Cerebellum (tissue), 4 donors: ENCODE measurements at places on chromosomes 3 and 15. TPM values are rescaled to one million over a fixed set of nuclear protein-coding genes. Genes with fewer than 3 reads are reported as not detected.

DNA sequence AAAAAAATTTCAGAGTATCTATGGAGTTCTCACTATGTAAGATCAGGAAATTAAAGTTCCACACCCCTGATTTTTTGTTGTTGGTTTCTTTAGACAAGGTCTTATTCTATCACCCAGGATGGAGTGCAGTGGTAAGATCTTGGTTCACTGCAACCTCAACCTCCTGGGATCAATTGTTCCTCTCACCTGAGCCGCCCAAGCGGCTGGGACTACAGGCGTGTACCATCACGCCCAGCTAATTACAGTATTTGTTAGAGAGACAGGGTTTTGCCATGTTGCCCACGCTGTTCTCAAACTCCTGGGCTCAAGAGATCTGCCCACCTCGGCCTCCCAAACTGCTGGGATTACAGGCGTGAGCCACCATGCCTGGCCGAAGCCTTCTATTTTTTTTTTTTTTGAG is 12.4 kb downstream of the QRICH1 start:
- no peak for DNase-seq

GRCh38 chr3:107524326-107524840 is 1.6 kb downstream of the BBX start:
- DNase-seq = peak; percentile 24

- DNase-seq = no peak
Measured at GRCh38 chr3:188916934-188917401, 254.8 kb upstream of the TPRG1 start.

DNA sequence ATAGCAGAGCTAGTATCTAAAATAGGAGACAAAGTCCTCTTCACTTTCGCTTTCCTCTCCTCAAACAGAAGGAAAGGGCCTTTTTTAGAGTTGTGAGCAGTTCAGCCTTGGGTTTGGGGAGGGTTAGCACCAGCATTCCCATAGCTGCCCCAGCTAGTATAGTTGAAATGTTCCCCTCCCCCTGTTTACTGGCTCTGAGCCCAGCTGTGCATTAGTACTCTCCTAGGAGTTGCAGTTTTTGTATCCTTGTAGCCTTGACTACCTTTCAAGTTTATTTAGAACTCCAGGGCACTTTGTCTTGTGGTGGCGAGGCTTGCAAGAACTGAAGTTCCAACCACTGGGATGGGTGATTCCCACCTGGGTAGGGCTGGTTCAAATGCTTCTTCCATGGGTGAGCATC is 245.1 kb upstream of the NAALADL2 start:
- no peak for DNase-seq

GRCh38 chr3:52458031-52458760 is 2.8 kb downstream of the NISCH start:
- no peak for DNase-seq

- DNase-seq = no peak
Measured at GRCh38 chr3:120875989-120876388, 32.0 kb upstream of the STXBP5L start.

DNA sequence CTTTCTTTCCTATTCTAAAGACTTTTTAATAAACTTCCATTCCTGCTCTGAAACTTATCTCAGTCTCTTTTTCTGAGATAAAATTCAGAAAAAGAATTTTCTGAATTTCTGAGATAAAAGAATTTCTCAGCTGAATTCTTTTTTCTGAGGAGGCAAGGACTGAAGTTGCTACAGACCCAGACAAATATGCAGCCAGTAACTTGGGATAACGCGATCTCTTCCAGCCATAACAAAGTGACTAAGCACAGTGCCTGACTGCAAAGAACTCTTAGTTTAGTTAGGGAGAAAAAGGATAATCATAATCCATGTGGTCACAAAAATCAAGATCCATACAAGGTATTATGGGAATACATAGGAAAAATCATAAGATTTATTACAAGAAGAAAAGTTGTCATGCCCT is 222.0 kb upstream of the GAP43 start:
- DNase-seq = no peak

DNA sequence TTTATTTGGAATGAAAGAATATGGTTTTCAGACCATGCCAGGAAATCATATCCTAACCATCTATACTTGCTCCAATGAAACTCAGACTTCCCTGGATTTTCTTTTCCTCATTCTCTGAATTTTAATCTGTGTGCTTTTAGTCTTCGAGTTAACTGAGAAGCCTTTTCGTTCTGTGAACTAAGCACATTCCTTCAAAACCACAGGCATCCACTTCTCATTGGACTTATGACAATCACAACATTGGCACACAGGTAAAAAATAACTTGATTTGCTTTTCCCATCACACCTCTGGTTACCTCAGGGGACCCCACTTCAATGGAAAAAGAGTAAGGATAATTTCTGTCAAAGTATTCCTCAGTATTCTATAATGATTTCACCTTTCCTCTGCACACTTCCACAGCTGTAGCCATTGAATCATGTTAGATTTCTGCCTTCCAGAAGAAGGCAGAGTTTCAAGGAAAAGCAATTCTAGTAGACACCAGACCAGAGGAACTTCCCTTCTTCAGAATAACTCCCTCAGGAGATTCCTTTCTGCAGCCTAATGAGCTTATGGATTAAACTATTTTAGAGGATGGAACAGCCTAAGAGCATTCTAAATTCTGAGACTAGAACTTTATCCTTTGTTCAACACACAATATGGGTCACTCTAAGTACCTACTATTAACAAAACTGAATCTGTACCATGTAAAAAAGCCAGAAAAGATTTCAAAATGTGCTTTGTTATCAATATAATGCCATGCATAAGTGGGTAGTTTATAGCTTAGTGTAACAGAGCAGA is 15.9 kb downstream of the COMMD2 start:
- no peak for DNase-seq

GRCh38 chr3:61901496-61901895 is 340.1 kb downstream of the PTPRG start:
- peak; percentile 72 for DNase-seq

DNA sequence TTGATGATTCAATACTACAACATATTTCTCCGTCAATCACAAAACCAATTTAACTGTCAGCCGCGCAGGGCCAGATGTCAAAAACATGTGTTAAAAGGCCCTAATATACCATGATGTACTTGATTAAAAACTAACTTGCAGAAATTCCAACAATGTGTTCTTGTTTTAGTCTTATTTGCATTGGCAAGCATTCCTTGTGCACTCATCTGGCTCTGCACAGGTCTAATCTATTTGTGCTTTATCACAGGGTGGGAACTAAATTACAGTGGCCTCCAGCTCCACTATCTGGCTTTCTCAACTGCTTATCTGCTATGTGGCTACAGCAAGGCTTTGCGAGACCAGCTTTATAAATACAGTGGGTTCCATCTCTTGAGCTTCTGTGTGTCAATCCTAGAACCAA is 455.5 kb downstream of the ERC2 start:
- no peak for DNase-seq

DNA sequence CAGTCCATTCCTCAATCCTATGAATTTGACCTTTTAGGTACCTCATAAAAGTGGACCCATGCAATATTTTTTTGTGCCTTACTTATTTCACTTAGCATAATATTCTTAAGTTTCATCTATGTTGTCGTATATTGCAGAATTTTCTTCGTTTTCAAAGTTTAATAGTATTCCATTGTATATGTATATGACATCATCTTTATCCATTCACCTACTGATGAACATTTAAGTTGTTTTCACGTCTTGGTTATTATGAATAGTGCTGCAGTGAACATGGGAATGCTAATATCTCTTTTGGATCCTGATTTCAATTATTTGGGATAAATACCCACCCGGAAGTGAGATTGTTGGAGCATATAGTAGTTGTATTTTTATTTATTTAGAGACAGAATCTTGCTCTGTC is 65.1 kb downstream of the AP4E1 start:
- DNase-seq = no peak

DNA sequence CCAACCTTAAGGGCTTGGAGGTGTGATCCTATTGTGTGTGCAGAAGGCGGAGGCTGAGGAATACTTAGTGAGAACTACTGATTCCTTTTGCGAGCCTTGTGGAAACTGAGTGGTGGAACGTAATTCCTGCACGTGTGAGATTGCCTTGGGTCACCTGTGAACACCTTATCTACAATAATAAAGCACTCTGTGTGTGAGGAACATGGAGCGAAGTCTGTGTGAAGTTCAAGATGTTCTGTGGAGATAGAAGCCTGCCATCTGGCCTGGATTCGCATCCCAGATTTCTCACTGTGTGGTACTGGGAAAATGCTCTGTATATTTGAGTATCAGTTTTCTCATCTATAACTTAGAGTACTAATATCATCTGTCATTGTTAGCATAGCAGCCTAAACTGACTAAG is 179.5 kb upstream of the PDZRN3 start:
- DNase-seq = no peak

DNA sequence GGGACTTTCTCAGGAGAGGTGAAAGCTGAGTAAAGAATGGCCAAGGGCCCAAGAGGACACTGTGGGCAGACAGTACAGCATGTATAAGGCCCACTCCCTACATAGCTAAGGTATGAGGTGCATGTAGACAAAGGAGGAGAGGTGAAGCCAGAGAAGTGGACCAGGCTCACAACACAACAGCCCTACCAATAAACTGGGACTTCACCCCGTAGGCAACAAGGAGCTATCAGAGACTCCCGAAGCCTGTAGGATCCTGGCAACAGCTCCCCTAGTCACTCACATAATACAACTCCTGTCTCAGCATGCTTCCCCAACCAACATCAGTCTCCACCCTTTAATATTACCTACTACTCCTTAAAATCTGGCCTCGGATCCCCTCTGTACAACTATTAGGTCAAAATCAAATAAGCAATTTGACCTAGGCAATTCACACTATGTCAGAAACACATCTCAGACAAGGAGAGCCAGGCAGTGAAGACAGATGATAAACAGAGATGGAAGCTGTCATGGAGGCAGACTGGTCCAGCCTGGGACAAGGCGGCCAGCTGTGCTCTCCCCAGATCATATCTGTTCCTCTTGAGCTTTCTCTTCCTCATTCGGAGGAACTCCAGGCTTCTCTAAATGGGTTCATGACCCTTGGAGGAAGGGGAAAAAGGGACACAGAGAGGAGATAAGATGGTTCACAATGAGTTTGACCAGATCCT is 1.4 kb downstream of the XXYLT1 start:
- no peak for DNase-seq

DNA sequence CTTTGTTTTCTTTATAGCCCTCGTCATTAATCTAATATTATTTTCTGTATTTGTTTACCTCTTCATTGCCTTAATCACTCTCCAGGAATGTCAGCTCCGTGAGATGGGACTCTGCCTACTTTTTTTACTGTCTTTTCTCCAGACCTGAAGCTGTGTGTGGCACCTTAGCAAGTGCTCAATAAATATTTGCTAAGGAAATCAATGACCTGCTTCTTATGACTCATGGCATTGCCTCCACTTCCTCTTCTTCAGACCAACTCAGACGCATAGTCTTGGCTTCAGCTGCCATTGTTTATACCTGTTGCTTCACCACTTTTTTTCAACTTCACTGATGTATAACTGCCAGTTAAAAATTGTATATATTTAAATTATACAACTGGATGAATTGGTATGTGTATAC is 218.5 kb upstream of the CMC1 start:
- DNase-seq = no peak

GRCh38 chr3:185717627-185718402 is 107.0 kb downstream of the IGF2BP2 start:
- DNase-seq = no peak

- DNase-seq = no peak
Measured at GRCh38 chr3:124248471-124249028, 256.6 kb upstream of the ROPN1 start.

DNA sequence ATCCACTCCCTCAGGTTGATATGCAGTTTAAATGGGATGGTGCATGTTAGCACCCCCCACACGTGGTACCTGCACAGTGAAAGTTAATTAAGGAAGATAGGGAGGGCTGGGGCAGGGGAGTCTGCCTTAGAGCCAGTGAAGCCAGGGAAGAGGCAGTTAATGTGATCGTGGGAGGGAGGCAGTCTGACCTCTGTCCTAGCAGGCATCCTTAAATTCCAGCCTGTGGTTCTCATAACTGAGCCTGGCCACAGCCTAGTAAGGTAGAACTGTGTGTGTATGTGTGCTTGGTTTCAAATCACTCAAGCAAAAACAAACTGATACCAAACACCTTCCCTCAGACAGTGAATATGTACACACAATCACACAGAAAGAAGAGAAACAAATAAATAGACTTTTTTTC is 319.1 kb upstream of the TLE3 start:
- no peak for DNase-seq

- no peak for DNase-seq
Measured at GRCh38 chr3:128084675-128085021, 32.4 kb downstream of the SEC61A1 start.

DNA sequence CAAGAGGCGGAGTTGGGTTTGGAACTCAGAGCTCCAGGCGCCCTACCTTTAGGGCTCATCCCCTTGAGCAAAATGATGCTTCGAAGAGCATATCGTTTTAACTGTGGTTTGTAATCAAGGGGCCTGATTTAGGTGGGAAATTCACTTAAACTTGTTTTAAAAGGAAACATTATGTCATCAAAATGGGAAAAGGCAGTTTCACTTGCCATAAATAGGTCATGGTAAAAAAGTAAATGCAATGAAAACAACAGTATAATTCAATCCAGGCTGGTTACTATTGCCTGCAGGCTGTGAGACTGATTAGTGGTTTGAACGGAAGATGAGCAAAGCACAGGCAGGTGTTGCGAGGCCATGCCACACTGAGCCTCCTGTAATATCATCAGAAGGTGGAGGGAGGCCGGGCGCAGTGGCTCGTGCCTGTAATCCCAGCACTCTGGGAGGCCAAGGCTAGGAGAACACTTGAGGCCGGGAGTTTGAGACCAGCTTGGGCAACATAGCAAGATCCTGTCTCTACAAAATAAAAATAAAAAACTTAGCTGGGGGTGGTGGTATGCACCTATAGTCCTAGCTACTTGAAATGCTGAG is 2.1 kb downstream of the HDAC11 start:
- no peak for DNase-seq

DNA sequence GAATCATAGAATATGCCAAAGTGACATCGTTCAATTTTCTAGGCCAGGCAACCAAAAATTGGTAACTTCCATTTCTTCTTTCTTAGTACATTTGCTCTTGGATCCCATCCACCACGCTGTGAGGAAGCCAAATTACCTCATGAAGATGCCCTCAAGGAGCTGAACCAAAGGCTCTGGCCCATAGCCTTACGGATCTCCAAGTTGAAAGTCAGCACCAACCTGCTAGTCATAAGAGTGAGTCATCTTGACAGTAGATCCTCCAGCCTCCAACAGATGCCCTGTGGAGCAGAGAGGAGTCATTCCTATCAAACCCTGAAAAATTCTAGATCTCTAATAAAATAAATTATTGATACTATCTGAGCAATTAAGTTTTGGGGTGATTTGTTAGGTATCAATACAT is 322.5 kb upstream of the COL8A1 start:
- DNase-seq = no peak

The CIB1 gene
- total RNA-seq = 3.6 TPM

The PARP6 gene
- total RNA-seq = 68.8 TPM

The ADCY5 gene
- total RNA-seq = 23.5 TPM

The MYO1E gene
- 7.7 TPM for total RNA-seq

The TMEM212 gene
- not detected for total RNA-seq

The C2CD4B gene
- total RNA-seq = 2.0 TPM

The SLC22A14 gene
- 0.82 TPM for total RNA-seq

The GPR149 gene
- total RNA-seq = 2.7 TPM

The CKMT1B gene
- 10.3 TPM for total RNA-seq

The SMAD6 gene
- total RNA-seq = 10.8 TPM

The EPHA6 gene
- 51.0 TPM for total RNA-seq

The CEMIP gene
- total RNA-seq = 7.1 TPM

The MUC20 gene
- total RNA-seq = 4.3 TPM

The TMEM207 gene
- not detected for total RNA-seq

The RTP3 gene
- total RNA-seq = not detected
